Activated CD8-positive, alpha-beta T cell treated with anti-CD3 and anti-CD28 coated beads for 36 hours (primary cell): ENCODE measurements at places on chromosomes 5 and 9. TPM values are rescaled to one million over a fixed set of nuclear protein-coding genes. Genes with fewer than 3 reads are reported as not detected.

Gene C9orf153
- 0.40 TPM for total RNA-seq

Gene VAV2
- total RNA-seq = 5.1 TPM

Gene FYB1
- 83.0 TPM for total RNA-seq

Gene DEPDC1B
- 30.2 TPM for total RNA-seq

Gene FBP1
- 1.4 TPM for total RNA-seq

Gene OMD
- not detected for total RNA-seq

Gene SEMA6A
- total RNA-seq = not detected

Gene GFI1B
- total RNA-seq = not detected

Gene CCL27
- total RNA-seq = 0.43 TPM

Gene IQGAP2
- 37.7 TPM for total RNA-seq

Gene PCDHGA3
- total RNA-seq = not detected

Gene SLC36A3
- total RNA-seq = not detected

Gene XPA
- total RNA-seq = 10.9 TPM

Gene FOXD1
- total RNA-seq = 1.5 TPM

Gene CNTFR
- total RNA-seq = not detected

Gene FCN2
- not detected for total RNA-seq

Gene DAPK1
- 2.1 TPM for total RNA-seq

Gene TAF11L5
- not detected for total RNA-seq

Gene UGT3A2
- total RNA-seq = not detected

Gene GADD45G
- total RNA-seq = 5.0 TPM

Gene CATSPER3
- total RNA-seq = 0.31 TPM

Gene TAS2R1
- total RNA-seq = not detected

Gene NKD2
- 2.3 TPM for total RNA-seq

Gene IFNA13
- total RNA-seq = not detected

Gene CARTPT
- total RNA-seq = not detected

Gene TEX48
- 0.65 TPM for total RNA-seq

Gene CDC25C
- total RNA-seq = 12.2 TPM

Gene PGM5
- total RNA-seq = not detected

Gene PCDHGA9
- 0.09 TPM for total RNA-seq

Gene SMIM23
- total RNA-seq = not detected

Gene SLC6A19
- total RNA-seq = not detected

Gene EIF4EBP3
- total RNA-seq = 19.6 TPM

Gene SLC25A25
- 12.9 TPM for total RNA-seq

Gene C5orf63
- total RNA-seq = 9.5 TPM

Gene PCDHGA11
- not detected for total RNA-seq

Gene MYMK
- not detected for total RNA-seq

Gene STPG3
- not detected for total RNA-seq

Gene NDUFS6
- total RNA-seq = 39.1 TPM

Gene KCNIP1
- total RNA-seq = not detected

Gene TAF1L
- total RNA-seq = not detected

Gene PIP5K1B
- total RNA-seq = 0.43 TPM

Gene C5orf34
- total RNA-seq = 9.1 TPM

Gene ELAVL2
- total RNA-seq = not detected

Gene PTCD2
- total RNA-seq = 10.9 TPM

Gene CDKN2B
- total RNA-seq = not detected

Gene RNF180
- not detected for total RNA-seq

Gene SPATA31D4
- not detected for total RNA-seq

Gene EIF4E1B
- total RNA-seq = not detected

Gene SLC25A2
- total RNA-seq = 0.25 TPM

Gene SLCO4C1
- 0.45 TPM for total RNA-seq

Gene LCN1
- not detected for total RNA-seq

Gene CDKN2B-AS1
- total RNA-seq = 0.41 TPM

Gene FAT2
- total RNA-seq = not detected

Gene EQTN
- not detected for total RNA-seq

Gene CTXN3
- not detected for total RNA-seq

Gene PCDHB4
- not detected for total RNA-seq
